ENCODE measurements at places on chromosomes 1 and 21. TPM values are rescaled to one million over a fixed set of nuclear protein-coding genes. Genes with fewer than 3 reads are reported as not detected.

Gene SPRTN
- polyA plus RNA-seq: 9.1 TPM

Gene TRABD2B
- polyA plus RNA-seq: 2.2 TPM

Gene ARHGEF10L
- 12.1 TPM for polyA plus RNA-seq

Gene RYR2
- 1.7 TPM for polyA plus RNA-seq

Gene IFFO2
- 1.5 TPM for polyA plus RNA-seq

Gene PLCH2
- 0.07 TPM for polyA plus RNA-seq

Gene INSRR
- polyA plus RNA-seq: not detected
